Smooth muscle cell of trachea (primary cell): ENCODE measurements at places on chromosomes 6 and 20. TPM values are rescaled to one million over a fixed set of nuclear protein-coding genes. Genes with fewer than 3 reads are reported as not detected.

The CAPN11 gene
- total RNA-seq = 0.15 and 0.33 TPM in 2 replicates

The MKKS gene
- total RNA-seq = 6.6 and 8.0 TPM in 2 replicates

The CPXM1 gene
- total RNA-seq = under 0.01 and 0.83 TPM in 2 replicates

The SLA2 gene
- total RNA-seq = not detected in 2 replicates

The ULBP1 gene
- total RNA-seq = 0.44 and 0.50 TPM in 2 replicates

The RAD21L1 gene
- under 0.01 TPM in 1 of 2 replicates, not detected in the other for total RNA-seq

The SMOC2 gene
- total RNA-seq = not detected in 2 replicates

The IL17F gene
- total RNA-seq = not detected in 2 replicates

The THBD gene
- 27.3 and 37.7 TPM in 2 replicates for total RNA-seq
